ENCODE measurements at places on chromosomes 2 and 18.

DNA sequence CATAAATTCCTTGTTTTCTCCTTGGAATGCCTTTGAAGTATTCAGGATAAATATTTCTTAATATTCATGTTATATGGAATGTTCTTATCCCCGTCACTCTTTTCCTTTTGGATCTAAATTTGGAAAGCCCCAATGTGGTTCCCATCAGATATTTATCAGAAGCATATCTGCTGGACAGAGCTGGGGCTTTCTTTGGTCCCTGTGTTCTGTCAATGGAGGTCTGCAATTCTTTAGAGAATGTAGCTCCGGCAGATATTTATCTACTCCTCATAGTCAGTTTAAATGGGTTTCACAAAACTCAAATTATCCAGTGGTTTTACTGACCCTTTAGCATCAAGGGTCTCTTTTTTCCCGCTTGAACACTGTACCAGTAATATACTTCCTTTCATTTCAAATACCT lies 167.8 kb upstream of the SCN7A start:
- DNase-seq = no peak

GRCh38 chr2:209260281-209260680 lies 163.6 kb upstream of the MAP2 start:
- DNase-seq = no peak

GRCh38 chr2:195413944-195414343 lies 243.1 kb upstream of the SLC39A10 start:
- no peak for DNase-seq

GRCh38 chr2:74573747-74574562 lies 19.4 kb downstream of the DOK1 start:
- no peak for DNase-seq

GRCh38 chr2:7502336-7502735 lies 585.1 kb downstream of the RNF144A start:
- no peak for DNase-seq

DNA sequence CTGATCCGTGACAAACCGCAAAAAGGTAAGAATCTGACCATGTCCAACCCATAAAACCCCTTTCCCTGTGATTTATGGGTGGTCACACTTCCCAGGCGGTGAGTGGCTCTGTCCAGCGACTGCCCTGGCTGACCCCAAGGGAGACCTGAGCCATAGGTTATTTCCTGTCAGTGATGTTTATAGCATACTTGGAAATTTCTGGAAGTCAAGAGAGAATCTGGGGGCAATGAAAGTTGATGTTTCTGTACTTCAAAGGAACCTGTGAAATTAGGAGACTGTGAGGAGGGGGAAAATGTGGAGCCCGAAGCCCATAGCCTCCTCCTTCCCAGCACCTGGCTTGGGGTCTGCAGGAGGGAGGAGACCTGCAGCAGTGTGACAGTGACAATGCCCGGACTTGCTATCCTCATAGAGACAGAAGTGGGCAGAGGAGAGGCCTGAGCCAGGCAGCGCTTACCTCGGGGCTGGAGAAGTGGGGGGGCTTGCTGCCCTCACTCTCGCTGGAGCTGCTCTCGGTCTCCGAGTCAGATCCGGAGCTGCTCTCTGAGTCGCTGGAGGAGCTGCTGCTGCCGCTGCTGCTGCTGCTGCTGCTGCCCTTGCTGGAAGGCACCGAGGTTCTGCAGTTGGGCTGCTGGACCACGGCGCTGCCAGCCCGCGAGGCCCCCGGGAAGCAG lies 111.3 kb upstream of the REV1 start:
- no peak for DNase-seq

DNA sequence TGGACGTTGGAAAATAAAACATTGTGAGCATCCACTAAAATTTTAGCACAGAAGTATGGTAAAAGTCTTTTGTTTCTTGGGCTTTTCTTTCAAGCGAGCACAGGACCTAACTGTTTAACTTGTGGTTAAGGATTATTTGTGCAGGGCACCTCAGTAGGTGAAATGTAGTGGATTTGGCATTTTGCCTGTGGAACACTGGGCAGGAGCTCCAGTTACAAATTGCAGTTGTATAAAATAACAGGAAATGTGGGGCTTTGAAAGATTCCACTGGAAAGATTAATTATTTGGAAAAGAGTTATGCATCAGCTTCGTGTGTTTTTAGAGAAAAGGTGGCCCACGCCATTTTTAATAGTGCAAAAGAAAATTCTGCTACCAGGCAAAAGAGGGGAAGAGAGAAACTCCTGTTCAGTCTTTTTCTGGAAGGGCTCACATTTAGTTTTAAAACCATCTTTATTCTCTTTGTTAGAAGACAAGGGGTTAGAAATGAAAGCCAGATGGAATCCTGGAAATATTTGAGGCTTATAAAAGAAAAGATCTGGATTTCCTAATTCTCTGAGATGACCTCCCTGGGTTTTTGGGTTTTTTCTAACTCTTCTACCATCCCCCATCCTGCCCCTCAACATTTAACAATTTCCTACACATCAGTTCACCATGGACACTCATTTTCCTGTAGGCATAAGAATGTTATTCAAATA lies 144.3 kb upstream of the SERTAD2 start:
- no peak for DNase-seq

DNA sequence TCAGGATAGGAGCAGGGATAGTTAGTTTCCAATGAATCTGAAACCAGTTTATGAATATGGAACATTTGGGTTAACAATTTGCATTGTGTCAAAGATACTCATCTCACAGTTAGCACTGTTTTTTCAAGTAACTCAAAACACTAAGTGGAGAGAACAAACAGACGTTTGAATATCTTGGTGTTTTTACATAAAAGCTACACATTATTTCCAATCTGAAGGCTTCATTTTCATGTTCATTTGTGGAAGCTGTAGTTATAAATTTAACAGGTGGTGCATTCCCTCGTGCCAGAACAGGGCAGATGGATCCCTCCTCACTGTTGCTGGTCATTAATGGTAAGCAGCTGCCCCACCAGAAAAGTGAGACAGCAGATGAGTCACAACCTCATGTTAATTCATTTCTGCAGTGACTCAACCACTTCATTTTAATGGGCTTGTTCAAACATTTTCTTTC lies 286.9 kb downstream of the TMX3 start:
- DNase-seq = no peak

DNA sequence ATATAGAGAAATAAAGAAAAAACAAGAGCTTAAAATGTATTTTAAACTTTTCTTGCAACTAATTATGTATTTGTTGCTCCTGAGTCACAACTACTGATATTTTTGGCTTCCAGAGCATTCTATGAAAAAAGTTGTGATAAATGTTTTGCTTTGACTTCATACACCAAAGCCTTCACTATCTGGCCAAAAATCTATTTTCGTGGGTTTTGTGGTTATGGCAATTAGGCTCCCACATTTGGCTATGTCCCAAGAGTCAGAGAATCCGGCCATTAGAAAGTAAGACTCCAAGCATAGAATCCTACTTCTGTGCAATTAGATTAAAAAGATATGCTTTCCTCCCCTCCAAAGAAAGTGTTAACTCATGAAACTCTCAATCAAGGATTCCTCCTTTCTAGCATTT lies 1456.1 kb upstream of the ACVR2A start:
- no peak for DNase-seq

DNA sequence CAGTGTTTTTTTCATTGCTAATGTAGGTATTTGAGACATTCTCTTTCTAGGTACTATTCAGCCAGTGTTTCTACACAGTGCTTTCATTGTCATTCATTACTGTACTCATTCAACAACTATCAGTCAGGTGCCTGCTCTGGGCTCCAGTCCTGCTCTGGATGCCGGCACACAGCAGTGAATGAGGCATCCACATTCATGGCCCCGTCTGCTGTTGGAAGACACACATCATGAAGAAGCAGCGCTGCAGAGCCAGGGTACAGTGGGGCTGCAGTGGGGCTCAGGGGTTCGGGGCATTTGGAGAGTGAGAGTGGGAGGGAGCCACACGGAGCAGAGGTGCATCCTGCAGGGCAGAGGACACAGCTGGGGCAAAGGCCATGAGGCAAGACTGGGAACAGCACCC lies 737.2 kb upstream of the RAB6C start:
- DNase-seq = no peak

- DNase-seq = no peak
These were observed 437.0 kb downstream of the THSD7B start for GRCh38 chr2:137202318-137202717.

GRCh38 chr18:23722646-23723045 lies 33.4 kb downstream of the LAMA3 start:
- DNase-seq = no peak

DNA sequence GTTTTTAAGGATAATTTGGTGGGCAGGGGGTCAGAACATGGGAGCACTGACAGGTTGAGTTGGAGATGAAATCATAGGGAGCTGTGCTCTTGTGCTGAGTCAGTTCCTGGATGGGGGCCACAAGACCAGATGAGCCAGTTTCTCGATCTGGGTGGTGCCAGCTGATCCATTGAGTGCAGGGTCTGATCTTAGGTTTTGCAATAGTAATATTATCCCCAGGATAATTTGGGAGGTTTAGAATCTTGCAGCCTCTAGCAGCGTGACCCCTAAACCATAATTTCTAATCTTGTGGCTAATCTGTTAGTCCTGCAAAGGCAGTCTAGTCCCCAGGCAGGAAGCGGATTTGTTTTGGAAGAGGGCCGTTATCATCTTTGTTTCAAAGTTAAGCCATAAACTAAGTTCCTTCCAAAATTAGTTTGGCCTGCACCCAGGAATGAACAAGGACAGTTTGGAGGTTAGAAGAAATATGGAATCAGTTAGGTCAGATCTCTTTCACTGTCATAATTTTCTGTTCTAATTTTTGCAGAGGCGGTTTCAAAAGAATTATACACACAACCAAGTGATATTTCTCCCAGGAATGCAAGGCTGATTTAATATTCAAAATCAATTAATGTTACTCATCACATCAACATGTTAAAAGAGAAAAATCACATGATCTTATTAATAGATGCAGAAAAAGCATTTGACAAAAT lies 23.0 kb downstream of the DBI start:
- DNase-seq = no peak

GRCh38 chr18:79801641-79802040 lies 3.9 kb downstream of the KCNG2 start:
- DNase-seq = no peak

DNA sequence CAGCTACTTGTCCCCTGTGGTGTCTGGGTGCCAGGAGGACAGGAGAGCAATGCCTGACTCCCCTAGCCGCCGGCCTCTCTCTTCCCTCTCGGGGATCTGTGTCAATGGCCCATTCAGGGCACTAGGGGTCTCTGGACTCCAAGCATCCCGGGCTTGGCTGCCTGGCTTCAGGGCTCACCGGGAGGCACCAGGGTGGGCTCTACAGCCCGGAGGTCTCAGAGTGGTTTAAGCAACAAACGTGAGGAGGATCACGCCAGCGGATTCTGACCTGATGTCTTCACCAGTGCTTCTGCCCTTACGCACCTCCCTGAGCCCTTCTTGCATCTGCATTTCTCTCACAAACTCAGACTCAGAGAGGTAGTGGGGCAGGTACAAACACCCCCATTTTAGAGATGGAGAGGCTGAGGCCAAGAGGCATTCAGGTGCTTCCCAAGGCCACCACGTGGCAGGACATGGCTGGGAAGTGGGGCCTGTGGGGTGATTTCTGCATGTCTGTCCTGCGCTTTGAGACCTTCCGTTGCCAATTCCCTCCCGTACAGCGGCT lies 243.0 kb downstream of the CELF4 start:
- DNase-seq = no peak
